IPS-NIHi11 (cell line): ENCODE measurements at places on chromosomes 3 and 15.
A peak's percentile ranks its signal among the peaks of the same experiment; 100 is the strongest.

- no peak for DNase-seq
Measured at GRCh38 chr3:142645236-142645793, 49.1 kb downstream of the PLS1 start.

GRCh38 chr3:184814214-184814613 lies 2.2 kb downstream of the VPS8 start:
- DNase-seq = no peak

DNA sequence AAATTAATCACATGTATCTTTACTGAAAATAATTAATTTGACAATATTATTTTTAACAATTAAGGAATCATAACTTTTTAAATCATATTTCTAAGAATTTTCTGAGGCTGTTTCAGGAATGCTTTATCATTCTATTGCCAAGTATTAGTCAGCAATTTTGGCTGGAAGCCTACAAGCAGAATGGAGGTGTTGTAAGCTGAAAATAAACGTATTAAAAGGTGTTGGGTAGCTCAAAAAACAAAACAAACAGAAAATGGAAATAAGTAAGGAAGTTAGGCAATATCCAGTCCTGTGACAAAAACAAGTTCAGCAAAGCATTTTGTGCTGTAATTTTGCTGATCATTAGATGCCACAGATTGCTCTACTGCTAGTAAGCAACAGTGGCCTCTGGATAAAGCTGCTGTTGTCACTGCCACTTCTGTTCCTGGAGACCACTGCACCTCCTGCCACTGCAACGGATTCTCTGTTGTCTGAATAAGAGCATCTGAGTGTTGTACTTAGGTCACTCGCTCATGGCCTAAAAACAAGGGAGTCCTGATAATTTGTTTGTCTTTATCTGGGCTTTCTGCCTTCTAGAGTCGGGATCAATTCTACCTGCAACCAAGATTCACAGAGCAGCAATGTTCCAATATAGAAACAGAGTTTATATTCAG lies 63.5 kb upstream of the SLITRK3 start:
- DNase-seq = peak; percentile 4

GRCh38 chr3:155791190-155791589 lies 14.9 kb downstream of the C3orf33 start:
- no peak for DNase-seq

- DNase-seq = peak; percentile 62
Measured at GRCh38 chr15:100891307-100892012, 11.8 kb downstream of the ALDH1A3 start.

DNA sequence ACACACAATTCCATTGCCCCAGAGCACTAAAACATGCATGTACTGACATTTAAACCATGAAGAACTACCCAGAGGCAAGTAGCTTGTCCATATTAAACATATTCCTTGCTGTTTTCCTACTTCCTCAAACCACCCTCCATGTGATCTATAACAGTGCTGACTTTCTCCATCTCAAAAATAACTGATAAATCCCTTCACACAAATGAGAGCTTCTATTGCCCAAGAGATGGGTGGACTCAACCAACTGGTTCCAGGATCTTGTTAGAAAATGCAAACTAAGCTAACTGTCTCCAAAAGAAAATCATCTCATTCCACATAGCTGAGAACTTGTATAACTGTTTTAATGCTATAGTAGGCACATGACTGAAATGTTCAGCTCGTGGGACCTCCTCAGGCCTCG lies 29.6 kb downstream of the DCLK3 start:
- DNase-seq = no peak

DNA sequence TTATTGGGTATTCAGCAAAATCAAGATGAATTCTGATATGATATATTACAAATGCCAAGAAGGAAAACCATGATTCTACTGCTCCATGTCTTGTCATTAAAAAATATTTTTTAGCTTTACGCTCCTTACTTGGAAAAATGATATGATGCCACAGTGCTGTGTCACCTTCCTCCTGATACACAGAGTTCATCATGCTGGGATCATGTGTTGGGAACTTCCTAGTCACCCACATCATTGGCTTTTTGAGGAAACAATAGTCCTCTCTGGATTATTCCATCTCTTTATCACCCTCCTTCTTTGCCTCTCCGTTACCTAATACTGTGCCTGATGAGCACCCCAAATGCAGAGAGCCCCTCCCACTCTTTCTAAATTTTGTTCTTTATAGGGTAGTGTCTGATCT lies 94.3 kb upstream of the PFN2 start:
- DNase-seq = no peak

DNA sequence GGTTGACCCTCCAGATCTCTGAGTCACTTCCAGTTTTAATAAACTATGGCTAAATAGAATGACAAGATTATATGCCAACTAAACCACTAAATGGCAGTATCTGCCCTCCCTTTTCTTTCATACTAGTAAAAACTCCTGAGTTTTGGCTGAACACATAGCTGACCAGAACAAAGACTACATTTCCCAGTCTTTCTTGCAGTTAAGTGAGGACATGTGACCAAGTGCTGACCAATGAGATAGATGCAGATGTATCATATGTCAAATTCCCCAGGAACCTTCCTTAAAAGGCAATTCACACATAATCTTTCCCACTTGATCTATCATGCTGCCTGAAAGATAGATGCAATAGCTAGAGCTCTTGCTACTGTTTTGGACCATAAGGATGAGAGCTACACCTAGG lies 191.3 kb downstream of the SHOX2 start:
- peak; percentile 31 for DNase-seq

- DNase-seq = no peak
Measured at GRCh38 chr15:47856071-47856470, 138.8 kb downstream of the SEMA6D start.

DNA sequence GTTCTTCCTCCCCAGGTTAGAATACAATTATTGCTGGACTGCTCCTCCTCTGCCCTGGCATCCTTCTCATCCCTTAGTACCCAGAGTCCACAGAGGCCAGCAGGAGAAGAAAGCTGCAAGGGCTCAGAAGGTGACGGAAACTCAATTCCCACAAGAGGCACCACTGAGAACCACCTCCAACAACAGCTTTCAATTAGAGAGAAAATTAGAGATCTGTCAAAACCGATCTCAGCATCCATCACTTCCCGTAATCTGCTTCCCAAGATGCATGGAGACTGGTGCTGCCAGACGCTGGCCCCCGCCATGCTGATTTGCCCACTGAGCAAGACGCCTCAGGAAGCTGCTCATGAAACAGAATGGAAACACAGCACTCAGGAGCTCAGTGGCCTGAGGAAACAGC lies 135.0 kb upstream of the PRICKLE2 start:
- no peak for DNase-seq

DNA sequence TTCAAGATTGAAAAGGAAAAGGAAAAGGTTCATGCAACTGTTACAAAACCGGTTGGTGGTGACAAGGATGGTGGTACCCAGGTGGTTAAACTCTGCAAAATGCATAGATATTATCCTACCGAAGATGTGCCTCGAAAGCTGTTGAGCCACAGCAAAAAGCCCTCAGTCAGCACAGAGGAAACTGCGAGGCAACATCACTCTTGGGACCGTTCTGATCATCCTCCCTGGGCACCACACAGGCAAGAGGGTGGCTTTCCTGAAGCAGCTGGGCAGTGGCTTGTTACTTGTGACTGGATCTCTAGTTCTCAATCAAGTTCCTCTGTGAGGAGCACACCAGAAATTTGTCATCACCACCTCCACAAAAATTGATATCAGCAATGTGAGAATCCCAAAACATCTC lies 86.9 kb downstream of the PLCH1 start:
- no peak for DNase-seq

DNA sequence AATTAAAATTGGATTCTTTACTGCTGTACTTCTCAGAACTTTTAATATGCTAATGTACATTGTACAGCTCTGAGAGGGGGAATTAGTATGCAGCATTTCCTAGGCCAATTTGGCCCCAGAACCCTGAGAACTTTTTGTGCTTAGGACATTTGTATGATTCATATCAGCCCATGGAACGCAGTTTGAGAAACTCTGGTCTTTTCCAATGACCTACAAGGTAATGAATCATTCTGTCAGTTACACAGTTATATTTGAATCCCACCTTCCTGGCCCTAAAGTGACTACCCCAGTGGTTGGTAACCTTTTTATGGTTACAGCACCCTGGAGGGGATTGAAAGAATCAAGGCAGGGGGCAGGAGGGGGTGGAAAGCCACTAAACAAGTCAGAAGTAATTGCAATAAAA lies 25.6 kb upstream of the KBTBD12 start:
- no peak for DNase-seq

- DNase-seq = no peak
Measured at GRCh38 chr3:101807888-101808287, 28.9 kb downstream of the NXPE3 start.

GRCh38 chr3:29802057-29802456 lies 521.2 kb downstream of the RBMS3 start:
- DNase-seq = no peak

- peak; percentile 14 for DNase-seq
Measured at GRCh38 chr3:114597012-114597411, 303.2 kb downstream of the TIGIT start.

DNA sequence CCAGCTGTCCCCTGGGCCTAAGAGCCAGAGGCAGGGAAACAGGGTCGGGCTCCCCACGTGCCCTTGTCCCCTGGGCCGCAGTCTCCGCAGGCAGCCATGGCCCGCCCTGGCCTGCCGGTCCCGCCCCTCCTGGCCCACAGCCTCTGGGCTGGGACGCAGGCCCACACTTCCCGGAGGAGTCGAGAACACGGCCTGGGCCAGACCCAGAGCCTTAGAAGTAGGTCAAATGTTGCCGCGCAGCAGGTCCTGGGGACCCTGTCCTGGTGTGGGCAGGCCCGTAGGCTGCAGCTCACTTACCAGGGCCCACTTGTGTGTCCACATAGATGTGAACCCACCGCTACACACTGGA lies 4.3 kb upstream of the MYL3 start:
- peak; percentile 49 for DNase-seq
